Peyer's patch (tissue), 4 donors: ENCODE measurements at places on chromosomes 5 and 9. TPM values are rescaled to one million over a fixed set of nuclear protein-coding genes. Genes with fewer than 3 reads are reported as not detected.

- DNase-seq, result no peak
Measured at GRCh38 chr9:73234008-73234360, 82.3 kb downstream of the ANXA1 start.

DNA sequence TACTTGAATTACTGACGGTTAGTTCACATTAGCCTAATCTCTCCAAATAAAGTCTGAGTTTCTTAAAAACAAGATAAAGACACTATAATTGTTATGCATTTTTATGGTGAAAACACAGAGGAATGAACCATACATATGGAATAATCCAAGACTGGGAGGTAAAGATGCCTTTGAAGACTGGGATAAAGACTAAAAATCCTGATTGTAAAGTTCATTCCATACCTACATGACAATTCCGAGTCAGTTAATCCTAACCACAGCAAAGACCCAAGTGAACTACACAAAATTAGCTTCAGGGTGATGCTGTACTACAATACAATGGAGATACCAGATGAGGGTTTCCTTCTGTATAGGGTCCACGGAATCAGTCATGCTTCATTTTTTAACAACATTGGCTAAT is 6.3 kb downstream of the AP3B1 start:
- no peak for DNase-seq

GRCh38 chr5:43981556-43981955 is 378.6 kb downstream of the NNT start:
- no peak for DNase-seq

- DNase-seq, result no peak
Measured at GRCh38 chr5:159017786-159018185, 81.9 kb downstream of the EBF1 start.

GRCh38 chr5:61680247-61680646 is 348.2 kb downstream of the ZSWIM6 start:
- DNase-seq, result no peak

DNA sequence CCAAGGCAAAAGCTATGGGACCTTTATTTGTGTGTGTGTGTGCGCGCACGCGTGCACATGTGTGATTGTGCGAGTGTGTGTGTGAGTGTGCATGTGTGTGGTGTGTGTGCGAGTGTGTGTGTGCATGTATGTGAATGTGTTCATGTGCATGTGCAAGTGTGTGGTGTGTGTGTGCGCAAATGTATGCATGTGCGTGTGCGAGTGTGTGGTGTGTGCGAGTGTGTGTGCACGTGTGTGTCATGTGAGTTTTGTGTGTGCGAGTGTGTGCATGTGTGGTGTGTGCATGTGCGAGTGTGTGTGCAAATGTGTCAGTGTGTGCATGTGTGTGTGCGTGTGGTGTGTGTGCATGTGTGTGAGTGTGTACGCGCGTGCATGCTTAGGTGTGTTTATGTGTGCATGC is 11.1 kb upstream of the GLT6D1 start:
- no peak for DNase-seq

GRCh38 chr5:173319646-173320045 is 8.6 kb downstream of the STC2 start:
- DNase-seq, result no peak

DNA sequence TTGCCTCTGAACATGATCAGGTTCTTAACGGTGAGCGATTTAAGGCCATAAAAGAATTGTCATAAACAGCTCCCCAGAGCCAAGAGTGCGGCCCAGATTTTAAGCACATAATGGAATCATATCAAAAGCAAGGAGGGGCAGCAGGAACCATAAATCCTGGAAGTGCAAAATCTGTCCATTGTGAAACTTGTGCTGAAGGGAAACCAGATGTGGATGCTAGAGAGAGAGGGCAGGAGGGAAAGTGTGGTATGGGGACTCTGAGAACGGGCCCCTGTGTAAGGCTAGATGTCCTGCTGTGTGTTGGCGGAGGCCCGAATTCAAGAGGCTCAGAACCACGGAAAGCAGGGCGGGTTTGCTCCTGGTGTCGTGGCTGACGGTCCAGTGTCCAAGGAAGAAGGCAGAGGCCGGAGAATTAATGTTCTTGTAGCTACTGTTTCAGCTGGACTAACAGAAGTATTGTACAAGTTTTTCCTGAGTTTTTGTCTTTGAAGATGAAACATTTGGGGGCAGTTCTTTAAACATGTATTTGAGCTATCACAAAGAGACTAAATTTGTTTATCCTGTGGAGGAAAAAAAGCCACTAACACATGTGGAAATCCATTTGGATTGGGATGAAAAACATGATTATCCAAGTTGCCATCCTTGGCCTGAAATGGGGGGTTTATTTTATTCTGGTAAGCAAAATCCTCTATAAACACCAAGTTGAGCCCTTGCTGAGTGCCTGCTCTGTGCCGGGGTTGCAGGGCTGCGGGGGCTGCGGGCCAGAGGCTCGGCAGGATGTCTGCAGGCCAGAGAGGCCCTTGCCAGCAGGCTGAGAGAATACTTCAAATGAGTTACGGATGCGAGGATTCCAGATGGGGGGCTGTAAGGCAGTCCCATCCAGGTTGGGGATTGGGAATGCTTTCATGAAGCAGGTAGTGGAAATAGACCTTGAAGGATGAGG is 9.2 kb upstream of the CXCL14 start:
- DNase-seq, result no peak

GRCh38 chr9:110029429-110029955 is 178.5 kb downstream of the C9orf152 start:
- no peak for DNase-seq

- no peak for DNase-seq
Measured at GRCh38 chr5:33330992-33331391, 109.8 kb upstream of the TARS1 start.

- DNase-seq, result no peak
Measured at GRCh38 chr5:171813813-171814490, 28.3 kb downstream of the SMIM23 start.

- no peak for DNase-seq
Measured at GRCh38 chr5:61617995-61618525, 286.0 kb downstream of the ZSWIM6 start.

Gene SHROOM1
- 60.2 TPM for total RNA-seq

Gene MELK
- total RNA-seq, result 1.2 TPM

Gene TLX3
- total RNA-seq, result not detected

Gene ENTPD2
- total RNA-seq, result 29.1 TPM

Gene FAM219A
- 6.0 TPM for total RNA-seq

Gene SLC23A1
- 198 TPM for total RNA-seq

Gene TMEM174
- total RNA-seq, result not detected

Gene MSANTD3
- 5.5 TPM for total RNA-seq
